HuH-7 (cell line): ENCODE measurements at places on chromosomes 2 and 18.

DNA sequence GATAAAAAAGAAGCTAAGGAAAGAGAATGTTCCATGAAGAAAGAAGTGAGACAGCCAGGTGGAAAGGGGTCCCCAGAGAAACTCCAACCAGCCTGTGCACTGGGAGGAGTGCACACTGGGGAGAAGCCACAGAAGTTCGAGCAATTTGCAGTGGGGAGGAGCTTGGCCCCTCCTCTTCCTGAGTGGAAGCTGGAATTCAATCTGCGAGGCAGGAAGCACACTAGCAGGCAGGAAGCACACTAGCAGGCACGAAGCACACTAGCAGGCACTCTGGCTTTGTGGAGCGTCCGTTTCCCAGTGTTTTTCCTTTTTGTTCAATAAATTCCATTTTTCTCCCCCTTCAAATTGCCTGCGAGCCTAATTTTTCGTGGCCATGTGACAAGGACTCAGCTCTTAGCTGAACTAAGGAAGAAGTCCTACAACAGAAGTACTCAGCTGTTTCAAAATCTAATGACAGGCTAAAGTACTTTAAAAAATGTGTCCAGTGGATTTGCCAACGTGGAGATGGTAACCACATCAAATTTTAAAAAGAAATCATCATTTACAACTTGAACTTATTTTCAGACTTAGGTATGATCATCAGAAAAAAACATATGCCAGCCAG, 21.4 kb upstream of the SPIRE1 start:
- no peak for DNase-seq

- DNase-seq, result peak; percentile 8
These were observed 447.5 kb upstream of the FSIP2 start for GRCh38 chr2:185291035-185291647.

GRCh38 chr2:173705656-173706055, 259.5 kb downstream of the SP3 start:
- DNase-seq, result no peak

DNA sequence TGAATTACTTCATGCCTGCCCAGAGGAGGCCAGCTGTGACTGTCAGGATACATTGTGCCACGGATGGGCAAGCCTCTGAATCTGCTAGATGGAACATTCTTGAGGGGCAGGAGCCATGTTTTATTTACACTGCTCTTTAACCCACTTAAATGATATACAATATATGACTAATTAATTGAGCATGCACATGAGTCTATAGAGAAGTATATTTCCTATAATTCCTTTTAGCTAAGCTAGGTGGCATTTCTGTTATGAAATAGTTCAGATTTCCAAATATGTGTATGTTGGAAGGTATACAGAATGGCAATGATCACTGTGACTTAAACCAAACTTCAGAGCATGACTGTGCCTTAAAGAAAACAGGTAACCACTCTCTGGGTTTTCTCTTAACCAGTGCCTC, 131.7 kb downstream of the RAB3GAP1 start:
- DNase-seq, result no peak

DNA sequence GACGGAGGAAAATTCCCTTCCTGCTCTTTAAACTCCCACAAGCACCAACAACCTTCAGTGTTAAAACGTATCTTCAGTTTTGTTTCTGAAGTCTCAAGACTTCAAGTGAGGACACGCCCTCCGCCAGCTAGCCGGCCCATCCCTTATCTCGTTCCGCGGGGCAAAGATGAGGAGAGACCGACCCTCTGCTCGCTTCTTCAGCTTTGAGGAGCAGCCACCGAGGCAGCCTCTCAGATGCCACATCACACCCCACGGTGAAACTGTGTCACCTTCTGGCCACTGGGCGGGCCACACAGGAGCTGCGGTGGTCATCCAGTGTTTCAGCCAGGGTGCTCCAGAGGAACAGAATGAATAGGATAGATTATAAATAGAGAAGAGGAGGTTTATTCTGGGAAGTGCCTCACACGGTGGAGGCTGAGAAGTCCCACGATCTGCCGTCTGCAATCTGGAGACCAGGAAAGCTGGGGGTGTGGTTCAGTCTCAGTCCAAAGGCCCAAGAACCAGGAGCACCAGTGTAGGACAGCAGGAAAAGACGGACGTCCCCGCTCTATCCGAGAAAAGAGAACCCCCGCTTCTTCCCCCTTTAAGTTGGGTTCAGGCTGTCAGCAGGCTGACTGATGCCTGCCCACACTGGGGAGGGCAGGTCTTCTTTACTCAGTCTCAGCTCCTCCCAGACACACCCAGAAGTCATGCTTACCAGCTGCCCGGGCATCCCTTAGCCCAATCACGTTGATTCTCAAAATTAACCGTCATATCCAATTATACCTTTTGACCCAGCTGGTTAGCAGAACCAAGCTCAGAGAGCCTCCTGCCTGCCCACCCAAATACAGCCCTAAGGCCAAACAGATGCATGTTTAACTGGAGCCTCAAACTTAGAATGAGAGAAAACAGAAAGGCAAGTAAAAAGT, 399.7 kb upstream of the ID2 start:
- DNase-seq, result no peak

- DNase-seq, result no peak
These were observed 49.4 kb upstream of the KLHL29 start for GRCh38 chr2:23335550-23335949.

DNA sequence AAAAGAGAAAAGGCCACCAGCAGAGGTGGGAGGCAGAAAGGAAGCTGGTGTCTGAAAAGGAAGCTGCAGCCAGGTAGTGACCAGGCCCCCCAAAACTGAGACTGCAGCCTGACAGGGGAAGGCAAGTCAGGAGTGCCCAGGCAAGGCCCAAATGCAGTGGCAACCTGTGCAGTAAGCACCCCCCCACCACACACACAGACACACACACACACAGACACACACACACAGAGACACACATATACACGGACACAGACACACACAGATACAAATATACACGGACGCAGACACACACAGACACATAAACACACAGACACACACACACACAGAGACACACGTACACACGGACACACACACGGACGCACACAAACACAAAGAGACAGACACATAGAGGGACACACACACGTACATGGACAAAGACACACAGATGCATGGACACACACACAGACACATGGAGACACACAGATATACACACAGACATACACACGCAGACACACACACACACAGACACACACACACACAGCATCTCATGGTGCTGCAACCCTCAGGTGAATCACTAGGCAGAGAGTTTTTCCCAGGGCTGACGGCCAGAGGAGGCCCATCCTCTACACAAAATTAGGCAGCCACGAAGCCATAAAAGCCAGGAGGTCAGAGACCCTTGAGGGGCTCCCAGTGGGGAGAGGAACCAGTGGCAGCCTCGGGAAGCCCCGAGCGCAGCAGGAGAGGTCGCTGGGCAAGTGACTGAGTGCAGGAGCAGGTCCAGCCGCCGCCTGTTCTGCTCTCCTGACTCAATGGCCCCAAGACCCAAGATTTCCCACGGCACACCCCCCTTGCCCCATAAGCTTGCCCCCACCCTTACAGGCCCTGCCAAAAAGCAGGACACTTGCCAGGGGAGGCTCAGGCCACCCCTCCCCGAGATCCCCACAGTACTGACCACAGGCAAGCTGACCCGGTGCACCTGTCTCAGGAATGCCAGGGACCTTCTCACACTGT, 6.3 kb downstream of the SDC1 start:
- no peak for DNase-seq

GRCh38 chr2:101415220-101415619, 27.9 kb upstream of the CREG2 start:
- no peak for DNase-seq

DNA sequence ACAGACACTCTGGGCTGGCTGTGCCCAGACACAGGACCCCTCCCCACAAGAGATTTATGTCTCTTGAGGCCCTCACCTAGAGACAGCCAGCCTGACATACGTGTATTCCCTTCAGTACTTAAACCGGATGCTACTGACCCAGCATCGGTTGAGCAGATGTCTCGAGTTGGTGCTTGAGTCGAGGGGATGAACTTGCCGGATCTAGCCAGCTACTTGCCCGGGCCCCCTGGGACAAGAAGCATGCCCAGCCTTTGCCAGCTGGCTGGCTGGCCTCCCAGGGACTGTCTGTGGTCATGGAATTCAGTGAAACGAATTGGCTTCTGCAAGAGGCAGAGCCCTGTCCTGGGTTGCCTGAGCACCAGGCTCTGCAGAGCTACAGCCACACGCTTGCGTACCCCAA, 36.0 kb downstream of the DNMT3A start:
- DNase-seq, result no peak

GRCh38 chr2:201952187-201952586, 81.5 kb upstream of the FZD7 start:
- no peak for DNase-seq

GRCh38 chr18:44943311-44943881, 262.7 kb downstream of the SETBP1 start:
- DNase-seq, result no peak

DNA sequence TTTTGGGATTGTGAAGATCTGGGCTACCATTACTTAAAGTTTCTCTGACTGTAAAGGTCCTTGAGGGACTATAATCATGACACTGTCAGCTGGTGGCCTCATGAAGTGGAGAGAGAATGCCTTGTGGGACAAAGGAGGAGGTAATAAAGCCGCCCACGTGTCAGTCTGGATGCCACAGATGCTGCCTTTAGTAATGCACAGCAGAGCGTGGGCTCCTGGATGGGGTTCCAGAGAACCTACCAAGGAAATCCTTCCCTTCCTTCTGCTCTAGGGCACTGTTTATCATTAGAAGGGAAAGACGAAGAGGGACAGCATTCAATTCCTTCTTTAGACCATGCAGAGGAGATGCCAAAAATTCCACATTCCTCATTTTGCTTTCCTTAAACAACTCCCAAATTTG, 63.5 kb downstream of the COL5A2 start:
- DNase-seq, result no peak

DNA sequence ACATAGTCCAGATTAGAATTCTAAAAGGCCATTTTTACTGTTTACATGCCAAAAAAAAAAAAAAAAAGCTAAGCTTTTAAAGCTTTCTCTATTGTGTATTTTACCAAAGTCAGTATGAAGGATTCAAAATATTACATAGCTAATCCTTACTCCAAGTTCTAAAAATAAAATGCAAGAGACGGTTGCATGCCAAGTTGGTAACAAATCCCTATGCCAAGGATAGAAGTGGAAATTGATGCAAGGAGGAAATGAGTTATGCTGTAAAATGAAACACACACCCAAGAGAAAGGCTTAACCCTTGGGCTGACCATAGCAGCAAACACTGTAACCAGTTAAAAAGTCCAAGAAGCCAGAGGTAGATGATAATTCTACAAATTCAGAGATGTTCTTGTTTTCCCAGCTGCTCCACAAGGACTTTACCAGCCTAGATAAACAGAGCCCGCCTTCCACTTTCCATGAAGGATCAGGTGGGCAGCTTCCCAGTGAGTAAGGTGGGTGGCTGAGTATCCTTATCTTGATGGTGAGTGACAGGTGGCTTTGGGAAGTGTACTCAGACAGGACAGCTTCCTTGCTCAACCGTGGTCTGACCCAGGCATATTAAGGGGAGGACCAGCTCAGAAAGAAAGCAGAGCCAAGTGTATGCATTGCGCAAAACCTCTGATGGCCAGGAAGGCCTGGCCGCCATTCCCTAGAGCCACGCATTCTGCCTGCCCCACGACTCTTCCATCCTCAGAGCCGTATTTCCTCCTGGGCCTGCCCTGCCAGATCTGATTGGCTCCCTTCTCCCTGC, 34.4 kb downstream of the ATP8B1 start:
- DNase-seq, result no peak

- DNase-seq, result no peak
These were observed 158.6 kb downstream of the DOCK10 start for GRCh38 chr2:224883700-224884099.

DNA sequence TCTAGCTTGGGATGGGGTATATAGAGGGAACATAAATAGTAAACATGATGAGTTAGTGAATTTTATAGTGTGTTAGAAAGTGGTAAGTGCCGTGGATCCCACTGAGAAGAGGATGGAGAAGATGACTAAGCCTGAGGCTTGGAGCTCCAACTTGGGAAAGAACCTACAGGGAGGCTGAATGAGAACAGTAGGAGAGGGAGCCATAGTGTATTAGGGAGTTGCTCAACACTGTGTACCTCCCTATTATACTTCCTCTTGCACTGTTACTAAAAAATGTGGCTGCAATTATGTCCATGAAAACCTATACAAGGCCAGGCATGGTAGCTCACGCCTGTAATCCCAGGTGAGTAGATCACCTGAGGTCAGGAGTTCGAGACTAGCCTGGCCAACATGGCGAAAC, 2.9 kb upstream of the SLC19A3 start:
- no peak for DNase-seq

DNA sequence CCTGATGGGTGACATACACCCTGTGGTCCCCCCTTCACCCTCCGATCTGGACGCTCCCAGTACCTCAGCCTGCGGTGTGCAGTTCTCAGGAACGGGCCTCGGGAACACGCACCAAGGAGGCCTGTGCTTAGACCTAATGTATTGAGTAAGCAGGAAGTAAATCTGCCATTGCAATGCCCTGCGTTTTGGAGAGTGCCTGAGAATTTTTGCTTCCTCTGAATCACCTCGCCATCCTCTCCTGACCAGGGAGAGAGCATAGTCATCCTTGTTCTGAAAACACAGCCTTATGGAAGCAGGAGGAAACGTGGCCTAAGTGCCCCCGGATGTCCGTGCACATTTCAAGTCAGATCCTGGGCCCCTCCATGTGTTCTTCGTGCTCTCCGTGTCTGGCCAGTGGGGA, 272.2 kb downstream of the NDUFA10 start:
- DNase-seq, result no peak

- DNase-seq, result no peak
These were observed 148.3 kb downstream of the GRB14 start for GRCh38 chr2:164473021-164473420.

DNA sequence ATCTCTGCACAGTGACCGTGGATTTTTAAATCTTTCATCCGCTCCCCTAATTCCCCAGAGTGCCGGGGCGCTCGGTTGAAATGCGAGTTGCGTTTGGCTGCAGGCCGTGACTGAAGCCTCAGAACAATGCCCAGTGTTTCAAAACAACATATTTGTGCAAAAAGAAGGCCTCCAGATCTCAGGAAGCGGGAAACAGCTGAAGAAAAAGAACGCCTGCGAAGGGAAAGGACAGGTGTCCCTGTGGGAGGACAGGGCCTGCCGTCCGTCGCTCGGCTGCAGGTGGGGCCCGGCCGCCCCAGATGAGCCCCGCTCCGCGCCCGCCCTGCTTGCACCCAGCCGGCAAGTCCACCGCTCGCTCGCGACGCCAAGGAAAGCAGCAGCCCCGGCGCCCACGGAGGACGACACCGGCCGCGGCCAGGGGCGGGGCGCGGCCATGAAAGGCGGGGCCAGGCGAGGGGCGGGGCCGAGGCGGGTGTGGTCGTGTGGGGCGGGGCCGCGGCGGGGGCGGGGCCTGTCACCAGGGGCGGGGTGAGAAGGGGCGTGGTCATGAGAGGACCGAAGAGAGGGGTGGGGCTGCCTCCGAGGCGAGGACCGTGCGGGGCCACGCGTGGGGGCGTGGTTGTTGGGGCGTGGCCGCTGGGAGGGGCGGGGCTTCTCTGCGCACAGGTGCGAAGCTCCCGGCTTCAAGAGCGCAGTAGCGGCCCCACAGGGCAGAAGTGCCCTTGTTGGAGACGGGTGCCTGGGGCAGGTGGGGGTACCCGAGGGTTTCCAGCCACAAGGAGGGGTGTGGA, 17.6 kb upstream of the BOK start:
- no peak for DNase-seq

GRCh38 chr18:48834413-48835031, 116.2 kb downstream of the SMAD7 start:
- DNase-seq, result no peak
